Left kidney (tissue), 8 donors: ENCODE measurements at places on chromosomes 16 and 17. TPM values are rescaled to one million over a fixed set of nuclear protein-coding genes. Genes with fewer than 3 reads are reported as not detected.

The ZFP1 gene
- 25.3 TPM for polyA plus RNA-seq

The TEX14 gene
- 1.6 TPM for polyA plus RNA-seq

The EFNB3 gene
- 21.3 TPM for polyA plus RNA-seq

The TMC8 gene
- polyA plus RNA-seq = 1.4 TPM
